ENCODE measurements at places on chromosomes 3 and 15.

GRCh38 chr3:71282976-71283375 lies 300.6 kb downstream of the FOXP1 start:
- DNase-seq = no peak

GRCh38 chr3:101142160-101142559 lies 148.9 kb upstream of the ABI3BP start:
- no peak for DNase-seq

DNA sequence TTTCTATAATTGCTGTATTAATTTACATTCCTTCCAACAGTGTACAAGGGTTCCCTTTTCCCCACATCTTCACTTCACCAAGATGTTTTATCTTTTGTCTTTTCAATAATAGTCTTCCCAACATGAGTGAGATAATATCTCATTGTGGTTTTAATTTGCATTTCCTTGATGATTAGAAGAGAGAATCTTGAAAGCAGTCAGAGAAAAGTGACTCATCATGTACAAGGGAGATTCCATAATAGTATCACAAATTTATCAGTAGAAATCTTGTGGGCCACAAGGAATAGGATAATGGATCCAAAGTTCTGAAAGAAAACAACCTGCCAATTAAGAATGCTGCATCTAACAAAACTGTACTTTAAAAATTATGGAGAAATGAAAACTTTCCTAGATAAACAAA lies 189.3 kb downstream of the NECTIN3 start:
- no peak for DNase-seq

- no peak for DNase-seq
Measured at GRCh38 chr15:47326410-47327333, 390.6 kb upstream of the SEMA6D start.

- DNase-seq = no peak
Measured at GRCh38 chr3:36714343-36715086, 49.8 kb downstream of the DCLK3 start.

GRCh38 chr15:66481107-66481856 lies 16.3 kb downstream of the SNAPC5 start:
- no peak for DNase-seq

- no peak for DNase-seq
Measured at GRCh38 chr3:47803480-47804025, 615 bp downstream of the DHX30 start.

DNA sequence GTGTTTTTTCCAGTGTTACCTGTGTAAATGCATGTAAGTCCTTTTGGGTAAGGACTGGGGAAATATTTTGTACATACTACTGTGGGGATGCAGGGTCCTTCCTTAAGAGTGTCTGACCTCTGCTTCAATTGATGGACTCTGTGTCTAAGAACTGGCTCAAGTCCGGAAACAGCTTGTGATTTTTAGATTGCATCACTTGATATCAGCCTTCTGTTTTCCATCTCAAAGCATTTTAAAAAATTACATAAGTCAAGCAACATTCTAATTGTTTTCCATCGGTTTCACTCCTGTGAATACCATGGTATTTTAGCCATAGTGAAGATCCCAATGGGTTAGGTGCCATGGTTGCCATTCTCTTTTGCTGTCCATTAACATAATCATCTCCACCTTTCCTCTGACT lies 597.6 kb downstream of the SQOR start:
- no peak for DNase-seq

- DNase-seq = no peak
Measured at GRCh38 chr3:84998545-84998944, 39.8 kb downstream of the CADM2 start.

- no peak for DNase-seq
Measured at GRCh38 chr15:75114796-75115195, 86.9 kb upstream of the C15orf39 start.

Measured in KG1 (cell line).